Vagina (tissue), 2 donors: ENCODE measurements at places on chromosomes 12 and 14.

DNA sequence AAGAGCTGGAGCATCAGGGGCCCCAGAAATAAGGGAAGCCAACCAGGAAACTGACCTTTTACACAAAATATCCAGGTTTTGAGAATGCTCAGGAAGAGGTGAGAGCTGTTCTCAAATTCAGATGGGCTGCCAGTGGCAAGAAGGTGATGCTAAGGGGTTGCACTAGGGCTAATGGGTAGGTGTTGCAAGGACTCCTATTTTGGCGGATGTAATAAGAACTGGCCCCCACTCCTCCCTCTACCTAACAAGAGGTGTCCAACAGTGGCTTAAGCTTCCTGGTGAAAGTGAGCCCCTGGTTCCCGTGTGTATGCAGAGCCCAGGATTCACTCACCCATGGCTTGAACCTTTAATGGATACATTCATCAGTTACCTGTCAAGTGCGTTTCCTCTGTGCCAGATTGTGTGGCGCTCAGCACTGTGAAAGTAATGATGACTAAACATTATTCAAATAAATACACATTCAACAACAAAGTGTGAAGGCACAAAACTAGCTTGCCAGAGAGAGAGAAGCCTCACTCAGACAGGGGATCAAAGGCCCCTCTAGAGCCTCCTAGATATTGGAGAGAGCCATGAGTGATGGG is 705 bp upstream of the CHGA start:
- DNase-seq = no peak

DNA sequence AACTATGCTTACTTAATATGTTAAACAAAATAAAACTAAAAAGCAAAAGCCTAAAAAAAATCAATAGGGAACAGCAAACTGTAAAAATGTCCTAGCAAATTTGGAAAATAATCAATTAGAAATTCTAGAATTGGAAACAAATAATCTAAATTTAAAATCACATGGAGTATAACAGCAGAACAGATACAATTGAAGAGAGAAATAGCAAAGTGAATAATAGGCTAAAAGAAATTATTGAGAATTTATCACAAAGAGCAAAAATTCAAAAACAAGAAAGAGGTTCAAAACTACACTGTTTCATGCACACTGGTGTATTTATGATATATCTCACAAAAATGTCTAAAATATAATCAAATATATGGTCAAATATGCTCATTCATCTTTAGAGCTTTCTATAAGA is 231.9 kb downstream of the GPHN start:
- DNase-seq = no peak

GRCh38 chr12:59548930-59549329 is 46.9 kb upstream of the SLC16A7 start:
- no peak for DNase-seq

DNA sequence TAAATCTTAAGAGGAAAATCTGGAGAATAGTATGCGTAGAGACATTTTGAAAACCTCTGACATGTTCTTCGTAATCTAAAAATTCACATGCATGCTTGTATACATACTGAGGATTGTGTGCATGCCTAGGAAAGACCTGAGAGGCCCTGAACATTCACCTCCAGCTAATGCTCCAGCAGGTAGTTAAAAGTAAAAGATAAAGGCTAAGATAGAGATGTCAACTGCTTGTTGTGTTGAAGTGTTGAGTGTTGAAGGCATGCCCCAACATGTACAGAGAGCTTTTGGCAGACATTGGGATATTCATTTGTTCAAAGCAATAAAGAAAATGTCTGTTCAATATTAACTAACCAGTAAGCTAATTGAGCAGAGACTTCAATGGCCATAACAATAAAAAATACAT is 118.6 kb upstream of the SYT1 start:
- no peak for DNase-seq

DNA sequence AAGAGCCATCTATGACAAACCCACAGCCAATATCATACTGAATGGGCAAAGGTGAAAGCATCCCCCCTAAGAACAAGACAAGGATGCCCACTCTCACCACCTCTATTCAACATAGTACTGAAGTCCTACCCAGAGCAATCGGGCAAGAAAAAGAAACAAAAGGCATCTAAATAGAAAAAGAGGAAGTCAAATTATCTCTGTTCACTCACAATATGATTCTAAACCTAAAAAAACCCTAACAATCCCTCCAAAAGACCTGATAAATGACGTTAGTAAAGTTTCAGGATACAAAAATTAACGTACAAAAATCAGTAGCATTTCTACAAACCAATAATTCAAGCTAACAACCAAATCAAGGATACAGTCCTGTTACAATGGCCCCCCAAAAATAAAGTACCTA is 26.9 kb downstream of the MDM1 start:
- DNase-seq = no peak

DNA sequence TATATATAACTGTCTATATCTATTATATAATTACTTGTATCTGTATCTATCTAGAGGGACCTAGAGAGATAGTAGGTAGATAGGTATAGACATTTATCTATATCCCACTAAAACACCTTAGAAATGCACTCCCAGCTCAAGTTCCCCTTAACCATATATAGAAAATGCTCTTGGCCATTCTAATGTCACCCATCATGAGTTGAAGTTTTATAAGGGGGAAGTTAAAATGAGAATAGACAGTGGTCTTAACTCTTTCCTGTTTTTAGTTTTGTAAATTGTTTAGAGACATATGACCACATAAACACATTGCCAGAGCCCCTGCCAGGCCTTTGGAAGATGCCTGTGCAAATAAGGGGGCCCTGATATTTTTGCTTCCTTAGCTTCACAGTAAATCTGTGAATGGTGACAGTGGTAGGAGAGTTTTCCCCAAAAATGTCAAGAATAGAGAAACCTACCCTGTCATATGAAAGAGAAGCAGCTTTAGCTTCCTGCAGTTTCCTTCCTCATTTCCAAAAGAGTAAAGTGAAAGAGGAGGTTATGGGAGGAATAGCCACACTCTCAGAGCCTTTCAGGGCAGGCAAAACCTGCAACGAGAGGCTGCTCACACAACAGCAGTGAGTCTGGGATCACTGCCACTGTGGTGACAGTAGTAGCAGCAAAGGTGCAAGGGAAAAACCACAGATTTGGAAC is 45.5 kb downstream of the MGST1 start:
- DNase-seq = no peak

- DNase-seq = no peak
These were observed 2.8 kb downstream of the TMX1 start for GRCh38 chr14:51242545-51243490.

DNA sequence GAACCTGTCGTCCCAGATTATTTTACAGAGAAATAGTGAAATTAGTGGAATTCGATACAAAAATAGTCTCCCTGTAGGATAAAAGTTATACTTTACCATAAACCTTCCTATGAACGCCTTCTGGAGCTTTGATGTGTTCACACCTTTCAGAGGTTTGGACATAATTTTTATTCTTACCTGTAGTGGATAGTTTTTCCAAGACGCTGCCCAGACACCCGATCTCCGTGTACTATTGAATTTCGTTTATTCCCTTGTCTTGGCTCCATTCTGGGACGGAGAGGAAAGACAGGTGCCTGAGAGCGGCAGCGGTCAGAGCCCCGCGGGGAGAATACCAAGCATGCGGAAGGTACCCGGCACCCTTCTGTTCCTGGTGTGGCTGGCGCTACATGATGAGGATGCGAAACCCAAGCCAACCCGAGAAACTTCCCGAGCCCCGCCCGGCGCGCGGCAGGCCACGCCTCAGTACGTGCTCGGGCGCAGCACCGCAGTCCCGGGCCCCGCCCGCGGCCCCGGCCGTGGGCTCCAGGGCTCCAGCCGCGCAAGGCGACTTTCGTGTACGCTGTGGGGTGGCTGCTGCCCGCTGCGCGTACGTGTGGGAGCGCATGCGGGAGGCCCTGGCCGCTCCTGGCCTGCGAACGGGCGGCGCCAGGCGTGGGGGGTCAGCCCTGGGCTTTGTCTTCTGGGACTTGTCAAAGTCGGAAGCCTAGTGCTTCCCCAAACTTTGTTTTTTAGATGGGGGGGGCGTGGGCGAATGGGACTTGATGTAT is 11.3 kb upstream of the SNAPC1 start:
- no peak for DNase-seq

- no peak for DNase-seq
These were observed 170.8 kb downstream of the EGLN3 start for GRCh38 chr14:33780035-33780434.

GRCh38 chr14:88868558-88869159 is 44.2 kb downstream of the TTC8 start:
- DNase-seq = no peak

DNA sequence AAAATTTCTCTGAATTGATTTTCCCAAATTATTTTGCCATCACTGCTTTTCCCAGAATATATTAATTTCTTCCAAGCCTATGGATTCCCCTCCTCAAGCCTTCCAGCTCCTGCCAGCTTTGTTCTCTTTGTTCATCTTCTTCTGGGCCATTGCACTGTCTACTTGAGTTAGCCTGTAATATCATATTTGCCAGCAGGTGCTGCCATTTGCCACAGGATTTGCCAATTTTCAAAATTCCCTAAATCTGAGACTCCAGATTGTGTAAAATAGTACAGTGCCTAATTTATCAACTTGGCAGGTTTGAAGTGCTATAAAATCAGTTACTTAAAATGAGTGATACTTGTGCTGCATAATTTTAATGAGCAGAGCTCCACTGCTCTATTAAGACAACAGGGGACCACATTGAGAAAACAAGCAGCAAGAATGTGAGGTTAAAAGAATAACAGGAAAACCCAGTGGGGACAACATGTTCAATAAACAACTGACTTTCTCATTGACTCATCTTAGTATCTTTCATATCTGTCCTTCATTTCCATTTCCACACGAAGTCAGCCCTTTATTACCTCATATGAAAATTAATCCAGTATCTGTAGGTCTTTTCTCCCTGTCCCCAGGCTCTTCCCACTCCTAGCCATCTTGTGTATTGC is 84.6 kb upstream of the CCDC196 start:
- no peak for DNase-seq

DNA sequence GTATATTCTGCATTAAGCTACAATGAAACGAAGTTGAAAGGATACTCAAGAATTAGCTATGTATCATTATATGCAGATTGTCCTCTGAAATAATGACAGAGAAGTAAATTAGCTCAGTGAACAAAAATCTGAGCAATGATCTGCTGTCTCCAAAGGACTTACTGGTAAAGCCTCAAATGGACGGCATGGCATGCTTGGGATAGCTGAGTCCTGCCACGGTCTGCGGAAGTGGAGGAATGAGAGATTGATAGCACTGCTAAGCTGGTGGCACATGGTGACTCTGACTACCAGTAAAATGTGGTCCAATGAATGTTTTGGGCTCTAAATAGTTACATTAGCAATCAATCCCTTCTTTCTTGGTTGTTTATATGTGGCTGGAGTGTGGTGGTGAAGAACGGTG is 3.7 kb upstream of the DENND5B start:
- DNase-seq = no peak

GRCh38 chr14:88505621-88506020 is 49.2 kb downstream of the PTPN21 start:
- no peak for DNase-seq

DNA sequence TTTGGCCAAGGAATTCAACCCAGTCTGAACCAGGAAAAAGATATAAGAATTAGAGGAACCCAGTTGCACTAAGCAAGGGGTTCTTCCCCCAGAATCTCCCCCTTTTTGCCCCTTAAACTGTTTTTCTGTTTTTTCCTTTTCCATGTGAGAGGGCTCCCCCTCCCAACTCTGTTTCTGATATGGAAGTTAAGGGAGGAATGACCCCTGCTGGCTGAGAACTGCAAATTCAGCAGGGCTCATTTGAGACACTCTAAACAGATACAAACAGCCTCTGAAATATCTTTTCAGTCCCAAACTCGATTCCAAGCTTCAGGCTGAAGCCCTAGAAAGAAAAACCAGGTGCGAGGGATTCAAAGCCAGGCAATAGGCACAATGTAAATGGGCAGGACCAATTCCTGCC is 132.7 kb downstream of the SLC41A2 start:
- DNase-seq = no peak

- DNase-seq = no peak
These were observed 164.9 kb downstream of the DYRK2 start for GRCh38 chr12:67813456-67813904.

- no peak for DNase-seq
These were observed 3.0 kb upstream of the METTL17 start for GRCh38 chr14:20986811-20987210.

DNA sequence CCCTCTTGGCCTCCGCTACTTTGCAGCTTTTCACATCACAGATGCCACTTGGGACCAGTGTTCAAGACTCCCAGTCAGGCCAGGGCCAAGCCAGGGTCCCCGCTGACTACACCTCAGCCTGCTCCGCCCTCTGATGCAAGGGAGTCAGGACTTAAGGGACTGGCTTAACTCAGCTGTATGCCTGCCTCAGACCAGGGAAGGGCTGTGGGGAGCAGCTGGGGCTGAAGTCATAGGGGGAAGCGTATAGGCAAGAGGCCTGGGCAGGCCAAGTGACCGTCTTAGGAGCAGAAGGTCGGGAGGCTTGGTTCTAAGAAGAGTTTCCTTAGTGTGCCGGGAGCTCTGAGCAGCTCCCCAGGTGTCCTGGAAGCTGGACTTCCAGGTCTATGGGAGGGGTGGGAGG is 21.9 kb downstream of the KDM2B start:
- no peak for DNase-seq

DNA sequence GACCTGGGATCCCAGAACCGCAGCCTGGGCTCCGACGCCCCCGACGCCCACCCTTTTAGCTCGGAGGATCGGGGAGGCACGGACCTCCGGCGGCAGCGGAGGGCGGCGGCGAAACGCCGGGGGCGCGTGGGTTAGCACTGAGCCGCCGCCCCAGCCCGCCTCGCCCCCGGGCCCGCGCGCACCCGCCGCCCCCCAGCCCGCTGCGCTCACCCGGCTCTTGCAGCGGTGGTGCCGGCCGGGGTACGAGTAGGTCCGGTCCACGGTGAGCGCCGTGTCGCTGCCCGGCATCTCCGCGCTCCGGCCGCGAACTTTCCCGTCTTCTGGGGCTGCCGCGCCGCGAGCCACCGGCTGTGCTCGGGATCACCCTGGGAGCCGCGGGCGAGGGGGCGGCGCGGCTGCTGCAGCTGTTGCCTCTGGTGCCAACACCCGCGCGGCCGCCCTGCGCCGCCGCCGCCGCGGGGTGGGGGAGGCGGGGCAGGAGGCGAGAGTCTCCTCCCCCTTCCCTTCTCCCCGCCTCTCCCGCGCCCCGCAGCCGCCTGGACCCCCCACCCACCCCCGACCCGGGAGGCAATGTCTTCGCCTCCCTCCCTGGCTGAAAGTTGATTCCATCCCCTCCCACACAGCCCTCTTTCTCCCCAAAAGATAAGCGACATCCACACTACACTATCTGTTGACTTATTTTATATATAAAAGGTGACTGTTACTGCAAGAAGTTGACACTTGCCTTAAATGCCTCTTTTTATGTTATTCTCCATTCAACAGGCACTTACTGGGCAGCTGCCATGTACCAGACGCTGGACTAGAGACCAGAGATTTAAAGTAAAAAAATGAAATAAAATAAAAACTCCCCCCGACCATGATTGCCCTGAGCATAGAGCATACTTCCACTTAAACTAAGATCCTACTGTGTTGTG is at the start of gene TMCC3:
Gene TMCC3, minus strand, starts transcription at position 415 of the 914 bp plus-strand sequence. Its CDS starts 127 bp downstream, at position 288.
- no peak for DNase-seq

DNA sequence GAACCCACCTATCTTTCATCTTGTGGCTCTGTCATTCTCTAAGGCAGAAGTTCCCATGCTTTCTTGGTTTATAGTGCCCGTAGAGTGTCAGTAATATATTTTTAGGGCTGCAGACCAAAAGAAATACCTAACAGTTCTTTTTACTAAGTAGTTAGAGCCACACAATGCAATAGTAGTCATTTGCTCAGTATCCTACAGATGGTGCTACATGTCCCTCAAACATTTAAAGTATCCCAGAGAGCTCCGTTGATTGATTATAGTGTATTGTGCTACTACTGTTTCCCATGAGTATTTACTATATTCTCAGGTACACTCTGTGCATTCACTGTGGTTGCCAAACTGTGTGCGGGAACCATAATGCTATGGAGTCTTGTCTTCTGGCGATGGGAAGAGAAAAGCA is 4.7 kb upstream of the PLBD1 start:
- DNase-seq = no peak
